ENCODE measurements at places on chromosomes 7 and 10.

DNA sequence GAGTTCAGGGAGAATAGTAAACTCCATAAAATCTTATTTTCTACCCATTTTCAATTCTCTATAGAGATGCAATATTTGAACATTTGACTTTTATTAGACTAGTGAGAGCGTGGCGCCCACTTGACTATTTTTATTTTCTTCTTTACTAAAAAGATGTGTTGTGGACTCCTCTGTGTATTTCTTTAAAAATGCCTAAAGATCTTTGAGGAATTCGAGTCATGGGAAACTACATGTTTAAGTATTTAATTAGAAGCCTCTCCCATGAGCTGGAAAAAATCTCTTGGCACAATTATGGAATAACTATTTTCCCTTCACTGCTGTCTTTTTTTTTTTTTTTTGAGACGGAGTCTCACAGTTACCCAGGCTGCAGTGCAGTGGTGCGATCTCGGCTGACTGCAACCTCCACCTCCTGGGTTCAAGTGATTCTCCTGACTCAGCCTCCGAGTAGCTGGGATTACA, 124.2 kb downstream of the ARHGAP12 start:
- no peak for DNase-seq
- H3K36me3 ChIP-seq, result peaks cover 4% of the 10 kb centered on the region
- H3K27me3 ChIP-seq, result no peaks in the 10 kb centered on the region
- no peak overlapping the region for H3K4me3 ChIP-seq

GRCh38 chr7:28558236-28558635, 145.9 kb downstream of the CREB5 start:
- H3K4me3 ChIP-seq, result no peak overlapping the region
- H3K4me1 ChIP-seq, result peaks cover 13% of the 10 kb centered on the region
- no peak for DNase-seq
- H3K36me3 ChIP-seq, result no peaks in the 10 kb centered on the region
- H3K27ac ChIP-seq, result no peak overlapping the region

DNA sequence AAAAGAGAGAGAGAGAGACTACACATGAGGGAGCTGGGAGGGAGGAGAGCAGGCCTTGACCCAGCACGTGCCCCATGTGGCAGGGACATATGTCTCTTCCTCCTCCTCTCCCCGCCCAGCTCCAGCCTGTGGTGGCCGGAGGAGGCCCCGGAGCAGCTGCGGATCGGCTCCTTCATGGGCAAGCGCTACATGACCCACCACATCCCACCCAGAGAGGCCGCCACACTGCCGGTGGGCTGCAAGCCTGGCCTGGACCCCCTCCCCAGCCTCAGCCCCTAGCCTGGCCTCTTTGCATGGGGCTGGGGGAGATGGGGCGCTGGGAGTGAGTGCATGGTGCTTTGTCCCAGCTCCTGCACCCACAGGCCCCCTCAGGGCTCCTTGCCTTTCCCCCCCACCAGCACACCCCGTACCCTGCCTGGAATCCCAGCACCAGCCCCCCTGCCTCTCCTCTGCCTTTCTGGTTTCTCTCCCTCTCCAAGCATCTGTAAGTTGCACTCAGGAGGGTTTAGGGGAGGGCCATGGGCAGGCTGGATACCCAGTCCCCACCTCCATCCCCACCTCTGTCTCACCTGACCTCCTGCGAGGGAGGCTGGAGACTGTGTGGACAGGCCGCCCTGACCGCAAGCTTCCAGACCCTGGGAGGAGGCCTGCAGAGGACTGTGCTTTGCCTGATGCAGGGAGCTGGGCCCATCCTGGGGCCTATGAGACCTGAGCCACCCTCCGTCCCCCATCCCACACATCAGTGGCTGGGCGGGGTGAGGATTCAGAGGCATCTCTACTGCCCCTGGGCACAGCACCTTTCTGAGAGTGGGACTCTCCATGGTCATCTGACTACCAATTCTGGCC, 4.8 kb downstream of the UPK3B start:
- peaks cover 20% of the 10 kb centered on the region for H3K4me1 ChIP-seq
- DNase-seq, result no peak
- no peaks in the 10 kb centered on the region for H3K27me3 ChIP-seq
- no peaks in the 10 kb centered on the region for H3K36me3 ChIP-seq
- no peak overlapping the region for H3K27ac ChIP-seq

DNA sequence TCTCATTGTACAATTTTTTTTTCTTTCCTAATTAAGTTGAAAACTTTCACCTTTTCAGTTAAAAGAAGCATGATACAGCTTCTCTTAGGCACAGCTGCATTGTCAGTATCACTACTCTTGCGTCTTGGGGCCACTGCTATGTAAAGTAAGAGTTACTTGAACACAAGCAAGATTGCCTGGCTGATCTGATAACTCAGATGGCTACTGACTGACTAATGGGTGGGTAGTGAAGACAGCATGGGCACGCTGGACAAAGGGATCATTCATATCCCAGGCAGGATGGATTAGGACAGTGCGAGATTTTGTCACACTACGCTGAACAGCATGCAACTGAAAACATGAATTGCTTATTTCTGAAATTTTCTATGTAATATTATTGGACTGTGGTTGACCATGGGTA, 11.6 kb upstream of the ADAMTS14 start:
- no peaks in the 10 kb centered on the region for H3K36me3 ChIP-seq
- no peaks in the 10 kb centered on the region for H3K27me3 ChIP-seq
- H3K4me1 ChIP-seq, result peaks cover 26% of the 10 kb centered on the region
- no peak overlapping the region for H3K27ac ChIP-seq
- no peak for DNase-seq

- H3K27me3 ChIP-seq, result no peaks in the 10 kb centered on the region
- peaks cover 26% of the 10 kb centered on the region for H3K4me1 ChIP-seq
- H3K36me3 ChIP-seq, result no peaks in the 10 kb centered on the region
- H3K27ac ChIP-seq, result no peak overlapping the region
- no peak for DNase-seq
These were observed 55.2 kb upstream of the SLC35B4 start for GRCh38 chr7:134371971-134372370.

- no peaks in the 10 kb centered on the region for H3K4me1 ChIP-seq
- no peak overlapping the region for H3K4me3 ChIP-seq
- no peaks in the 10 kb centered on the region for H3K27me3 ChIP-seq
- no peaks in the 10 kb centered on the region for H3K36me3 ChIP-seq
- DNase-seq, result no peak
- H3K27ac ChIP-seq, result no peak overlapping the region
These were observed 135.4 kb downstream of the MYOF start for GRCh38 chr10:93346694-93347093.

DNA sequence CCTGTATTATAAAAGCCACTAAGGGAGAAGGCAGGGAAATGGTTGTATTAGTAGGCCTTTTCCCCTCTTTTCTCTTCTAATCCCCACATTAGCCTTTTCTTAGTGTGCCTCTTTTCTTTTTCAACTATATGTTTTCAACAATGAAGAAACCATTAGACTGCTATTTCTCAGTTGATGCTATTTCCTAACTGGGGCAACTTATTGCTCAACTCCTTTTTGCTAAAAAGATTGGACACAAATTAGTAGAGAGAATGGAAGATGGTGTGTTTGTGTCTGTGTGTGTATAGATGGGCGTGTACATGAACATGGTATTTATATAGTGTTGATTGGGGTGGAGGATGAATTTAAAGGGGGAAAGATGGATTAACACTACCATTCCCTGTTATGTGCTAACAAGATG, 28.4 kb downstream of the TBC1D12 start:
- no peaks in the 10 kb centered on the region for H3K27me3 ChIP-seq
- no peak for DNase-seq
- H3K4me3 ChIP-seq, result no peak overlapping the region

DNA sequence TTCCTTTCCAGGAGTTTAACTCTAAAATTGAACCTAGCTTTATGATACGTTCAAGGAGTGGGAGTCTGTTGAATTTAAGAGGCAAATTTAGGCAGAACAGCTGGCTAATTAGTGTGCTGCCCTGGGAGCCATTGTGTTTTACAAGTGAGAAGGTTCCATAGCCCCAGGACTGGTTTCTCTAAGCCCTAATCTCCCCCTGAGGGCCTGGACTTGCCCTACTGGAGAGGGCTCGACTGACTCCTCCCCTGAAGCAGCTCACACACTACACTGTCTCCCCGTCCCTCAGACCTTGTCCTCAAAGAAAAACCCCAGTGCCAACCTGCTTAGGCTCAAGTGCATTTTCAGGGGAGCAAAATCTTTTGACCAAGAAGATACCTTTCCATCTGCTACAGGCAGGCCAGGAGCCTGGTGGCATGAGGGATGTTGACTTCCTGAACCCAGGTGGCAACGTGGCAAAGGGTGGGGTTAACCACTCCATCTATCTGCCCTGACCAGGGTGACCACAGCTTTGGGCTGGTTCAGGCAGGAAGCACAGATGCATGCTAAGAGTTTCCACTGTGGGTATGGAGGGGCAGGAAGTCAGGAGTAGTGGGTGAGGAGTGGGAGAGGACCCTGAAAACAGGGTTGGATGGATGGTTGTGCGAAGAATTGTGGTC, 68.9 kb upstream of the CARD11 start:
- no peaks in the 10 kb centered on the region for H3K27me3 ChIP-seq
- H3K4me1 ChIP-seq, result peaks cover 27% of the 10 kb centered on the region
- no peak overlapping the region for H3K4me3 ChIP-seq
- H3K27ac ChIP-seq, result no peak overlapping the region
- no peak for DNase-seq

- H3K27ac ChIP-seq, result no peak overlapping the region
- no peaks in the 10 kb centered on the region for H3K4me1 ChIP-seq
- H3K36me3 ChIP-seq, result no peaks in the 10 kb centered on the region
- H3K4me3 ChIP-seq, result no peak overlapping the region
These were observed 2.9 kb upstream of the TARP start for GRCh38 chr7:38276096-38276877.

GRCh38 chr7:155660758-155661093, 16.3 kb downstream of the RBM33 start:
- no peak for DNase-seq
- H3K27ac ChIP-seq, result no peak overlapping the region
- H3K4me1 ChIP-seq, result no peaks in the 10 kb centered on the region
- no peaks in the 10 kb centered on the region for H3K27me3 ChIP-seq

DNA sequence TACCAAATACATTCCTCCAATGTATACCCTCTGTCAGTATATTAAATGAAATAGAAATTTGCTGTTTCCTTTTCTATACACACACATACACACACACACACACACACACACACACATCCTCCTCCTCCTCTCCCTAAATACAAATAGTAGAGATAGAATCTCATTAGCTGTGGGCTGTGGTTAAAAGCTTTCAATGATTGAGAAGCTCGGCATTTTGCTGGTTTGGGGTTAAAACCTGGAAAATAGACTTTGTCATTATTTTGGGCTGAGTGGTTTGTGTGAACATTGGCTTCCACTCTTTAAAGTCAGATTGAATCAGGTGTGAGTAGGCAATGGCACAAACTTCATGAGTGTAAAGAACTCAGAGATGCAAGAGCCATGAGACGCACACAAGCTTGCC, 596.0 kb downstream of the XPNPEP1 start:
- H3K4me3 ChIP-seq, result no peak overlapping the region
- no peak for DNase-seq
- H3K27ac ChIP-seq, result no peak overlapping the region
- no peaks in the 10 kb centered on the region for H3K36me3 ChIP-seq
- no peaks in the 10 kb centered on the region for H3K27me3 ChIP-seq

DNA sequence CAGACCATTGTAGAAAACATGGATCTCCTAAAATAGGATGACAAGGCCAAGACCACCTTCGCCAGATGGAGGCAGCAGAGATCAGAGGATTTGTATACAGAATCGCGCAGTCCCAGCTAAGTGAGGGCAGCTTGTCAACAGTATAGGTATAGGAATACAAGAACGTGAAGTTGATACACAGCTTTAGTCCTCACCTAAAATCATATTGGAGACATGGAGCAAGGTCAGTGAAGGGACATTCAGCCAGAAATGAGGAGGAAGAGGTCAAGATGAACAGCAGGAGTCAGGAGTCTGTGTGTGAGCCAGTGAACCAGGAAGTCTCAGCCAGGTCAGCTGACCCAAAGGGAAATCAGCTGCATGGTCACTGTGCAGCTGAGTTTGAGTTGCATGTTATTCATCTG, 263.4 kb upstream of the PRKCQ start:
- DNase-seq, result no peak
- H3K36me3 ChIP-seq, result no peaks in the 10 kb centered on the region
- no peak overlapping the region for H3K4me3 ChIP-seq
- H3K4me1 ChIP-seq, result no peaks in the 10 kb centered on the region
- H3K27me3 ChIP-seq, result no peaks in the 10 kb centered on the region

- no peak overlapping the region for H3K4me3 ChIP-seq
- no peaks in the 10 kb centered on the region for H3K27me3 ChIP-seq
- no peaks in the 10 kb centered on the region for H3K4me1 ChIP-seq
- no peaks in the 10 kb centered on the region for H3K36me3 ChIP-seq
- DNase-seq, result no peak
These were observed 461.0 kb upstream of the NRG3 start for GRCh38 chr10:81414038-81414437.

GRCh38 chr7:20787660-20788419, 1.2 kb upstream of the SP8 start:
- H3K36me3 ChIP-seq, result no peaks in the 10 kb centered on the region
- H3K4me3 ChIP-seq, result no peak overlapping the region
- DNase-seq, result no peak

GRCh38 chr7:91940171-91940570, 491 bp upstream of the AKAP9 start:
- no peak for DNase-seq
- H3K27ac ChIP-seq, result peak overlapping the region; percentile 78
- peaks cover 25% of the 10 kb centered on the region for H3K4me1 ChIP-seq
- H3K36me3 ChIP-seq, result no peaks in the 10 kb centered on the region
- no peaks in the 10 kb centered on the region for H3K27me3 ChIP-seq
- peak overlapping the region; percentile 70 for H3K4me3 ChIP-seq

DNA sequence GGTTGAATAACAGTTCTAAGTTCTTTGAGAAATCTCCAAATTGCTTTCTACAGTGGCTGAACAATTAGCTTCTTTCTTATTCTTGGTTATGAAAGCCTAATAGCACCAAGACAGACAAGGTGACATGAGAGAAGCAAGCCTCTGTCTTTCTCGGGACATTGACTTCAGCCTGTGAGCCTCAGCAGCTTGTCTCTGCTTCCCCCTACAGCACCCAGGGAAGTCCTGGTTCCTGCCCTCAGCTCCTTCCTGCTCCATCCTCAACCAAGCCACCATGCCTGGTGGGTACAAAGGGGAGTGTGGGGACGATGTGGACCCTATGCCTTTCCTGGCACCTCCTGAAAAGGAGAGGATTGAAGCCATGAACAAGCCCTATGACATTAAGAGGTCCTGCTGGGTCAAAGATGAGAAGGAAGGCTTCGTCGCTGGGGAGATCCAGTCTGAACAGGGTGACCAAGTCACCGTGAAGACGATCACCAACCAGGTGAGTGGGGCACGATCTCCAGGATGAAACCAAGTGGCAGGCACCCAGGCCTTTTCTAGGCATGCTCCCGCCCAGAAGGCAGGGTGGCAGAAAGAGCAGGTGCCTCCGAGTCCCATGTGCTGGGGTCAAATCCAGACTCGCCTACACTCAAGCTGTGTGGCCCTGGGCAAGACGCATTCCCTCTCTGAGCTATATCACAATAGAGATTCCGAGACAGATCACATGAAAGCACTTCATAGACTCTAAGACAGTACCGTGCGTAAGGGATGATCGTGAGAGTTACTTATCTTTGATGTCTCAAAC, 30.8 kb upstream of the KPNA7 start:
- H3K27me3 ChIP-seq, result no peaks in the 10 kb centered on the region
- DNase-seq, result no peak
- no peak overlapping the region for H3K4me3 ChIP-seq
- no peaks in the 10 kb centered on the region for H3K4me1 ChIP-seq

Measured in PC-9 (cell line).